ENCODE measurements at places on chromosomes 5 and 9.

GRCh38 chr5:67089200-67089725 lies 107.3 kb downstream of the CD180 start:
- DNase-seq = no peak

GRCh38 chr5:45037927-45038326 lies 229.2 kb downstream of the MRPS30 start:
- no peak for DNase-seq

DNA sequence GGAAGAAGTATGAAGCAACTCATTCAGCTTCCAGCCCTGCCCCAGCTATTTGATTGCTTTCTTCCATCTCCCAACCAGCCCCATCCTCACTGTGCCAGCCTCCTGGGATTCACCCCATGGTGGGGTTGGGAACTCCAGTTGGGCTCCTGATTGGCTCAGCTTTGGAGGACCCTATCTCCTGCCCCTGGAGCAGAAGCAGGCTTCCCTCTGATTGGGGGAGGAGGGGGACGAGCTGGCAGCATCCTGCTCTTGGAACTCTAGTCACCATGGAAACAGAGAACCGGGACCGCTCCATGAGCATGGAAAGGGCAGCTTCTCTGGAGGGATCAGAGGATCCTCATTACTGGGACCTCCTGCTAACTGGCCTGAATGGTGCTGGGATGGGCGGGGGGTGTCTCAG lies 2.6 kb downstream of the SLC6A7 start:
- DNase-seq = no peak

DNA sequence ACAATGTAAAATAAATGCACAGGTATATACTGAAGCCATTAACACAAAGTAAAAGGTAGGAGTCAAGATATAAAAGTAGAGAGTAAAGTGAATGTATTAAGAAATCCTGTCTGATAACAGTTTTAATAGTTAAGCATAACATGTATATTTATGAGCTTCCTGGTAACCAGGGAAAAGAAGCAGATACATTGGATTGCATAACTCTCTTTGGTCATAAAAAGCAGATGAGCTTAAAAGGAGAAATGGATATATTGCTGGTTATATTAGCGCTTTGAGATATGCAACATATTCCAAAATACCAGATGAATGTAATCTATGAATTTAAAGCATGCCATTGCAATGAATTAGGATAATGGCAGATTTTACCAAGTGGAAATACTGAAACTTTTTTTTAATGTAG lies 6.2 kb upstream of the TNFSF8 start:
- DNase-seq = no peak

GRCh38 chr5:6950860-6951259 lies 237.6 kb downstream of the TENT4A start:
- DNase-seq = no peak

- DNase-seq = no peak
Measured at GRCh38 chr5:76450054-76450453, 47.0 kb downstream of the IQGAP2 start.

DNA sequence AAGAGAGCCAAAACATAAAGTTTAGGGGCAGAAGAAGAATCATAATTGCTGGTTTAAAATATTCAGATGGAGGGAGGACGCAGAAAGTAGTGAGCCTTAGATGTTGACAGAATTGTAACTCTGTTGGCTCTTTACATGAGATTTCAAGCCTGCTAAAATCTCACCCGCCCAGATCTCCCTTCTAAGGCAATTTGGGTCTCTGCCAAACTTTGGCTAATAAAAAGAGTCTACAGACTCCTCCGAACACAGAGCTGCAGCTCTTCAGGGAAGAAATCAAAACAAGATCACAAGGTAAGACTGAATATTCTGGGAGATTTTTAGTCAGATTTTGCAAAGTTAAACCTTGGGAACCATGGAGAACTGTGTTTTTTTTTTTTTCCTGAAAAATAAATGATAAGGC lies at the start of gene IL33:
Gene IL33 (plus strand): TSS at position 246 of the 400 bp plus-strand sequence. CDS start 25,888 bp downstream, outside the sequence.
- peak; percentile 73 for DNase-seq

DNA sequence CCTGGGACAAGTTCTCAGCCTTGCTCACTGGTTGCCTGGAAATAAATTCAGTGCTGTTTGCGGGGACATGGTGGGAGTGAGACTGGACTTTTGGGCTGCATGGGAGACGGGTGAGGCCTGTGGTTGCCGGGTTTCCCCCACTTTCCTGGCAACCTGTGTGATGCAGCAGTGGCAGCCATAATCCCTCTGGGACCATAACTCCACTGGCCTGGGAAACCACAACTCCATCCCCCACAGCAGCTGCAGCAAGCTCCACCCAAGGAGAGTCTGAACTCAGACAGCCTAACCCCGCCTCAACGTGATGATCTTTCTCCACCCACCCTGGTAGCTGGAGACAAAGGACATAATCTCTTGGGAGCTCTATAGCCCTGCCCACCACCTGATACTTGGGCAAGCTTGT lies 349.9 kb downstream of the PIK3R1 start:
- DNase-seq = no peak

DNA sequence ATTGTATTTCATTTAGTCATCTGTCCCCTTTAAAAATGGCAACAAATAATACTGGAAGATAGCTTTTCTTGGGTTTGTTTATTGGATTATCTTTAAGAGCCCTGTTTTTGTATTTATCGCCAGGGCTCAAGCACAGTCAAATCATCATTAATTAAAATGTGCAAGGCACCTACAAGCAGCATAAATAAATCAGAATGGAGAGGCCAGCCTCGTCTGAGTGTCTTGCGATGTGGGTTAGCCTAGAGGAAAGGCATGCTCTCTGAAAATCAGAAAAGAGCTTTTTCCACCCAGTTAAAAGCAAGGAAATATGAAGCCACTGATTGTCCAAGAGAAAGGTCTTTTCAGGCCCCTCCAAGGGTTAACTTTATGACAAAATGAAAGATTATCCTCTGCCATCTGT lies 31.8 kb downstream of the ZFAND5 start:
- no peak for DNase-seq

DNA sequence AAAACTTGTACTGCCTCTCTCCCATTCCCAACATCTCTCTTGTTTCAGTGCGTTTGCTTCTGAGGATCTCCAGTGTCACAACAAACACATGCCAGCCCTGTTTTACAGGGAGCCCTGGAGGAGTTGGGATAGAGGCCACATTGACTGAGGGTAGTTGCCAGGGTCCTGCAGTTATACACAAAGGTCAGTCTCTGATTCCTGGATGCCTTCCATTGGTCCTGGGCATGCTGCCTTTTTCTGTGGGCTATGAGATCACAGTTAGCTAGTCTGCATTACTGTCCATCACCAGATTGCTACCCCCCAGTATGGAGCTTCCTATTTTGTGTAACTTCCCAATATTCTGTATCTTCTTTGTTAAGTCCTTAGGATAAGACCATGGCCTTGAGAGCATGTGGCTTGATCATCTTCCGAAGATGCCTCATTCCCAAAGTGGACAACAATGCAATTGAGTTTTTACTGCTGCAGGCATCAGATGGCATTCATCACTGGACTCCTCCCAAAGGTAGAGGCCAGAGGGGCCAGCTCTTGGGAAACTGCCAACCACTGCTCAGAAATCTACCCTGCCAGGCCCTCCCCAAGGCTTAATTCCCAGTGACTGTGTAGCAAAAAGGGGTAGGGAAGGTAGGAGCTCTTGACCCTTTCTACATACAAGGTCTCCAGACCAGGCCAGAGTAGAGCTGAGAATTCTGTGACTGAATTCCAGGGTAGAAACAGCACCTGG lies 9.5 kb downstream of the NUDT2 start:
- DNase-seq = no peak

Data from NCI-H1092 (cell line).